Type B pancreatic cell (in vitro differentiated cells): ENCODE measurements at places on chromosomes 1 and 21.

- DNase-seq = no peak
Measured at GRCh38 chr1:30372792-30373433, 350.5 kb downstream of the MATN1 start.

DNA sequence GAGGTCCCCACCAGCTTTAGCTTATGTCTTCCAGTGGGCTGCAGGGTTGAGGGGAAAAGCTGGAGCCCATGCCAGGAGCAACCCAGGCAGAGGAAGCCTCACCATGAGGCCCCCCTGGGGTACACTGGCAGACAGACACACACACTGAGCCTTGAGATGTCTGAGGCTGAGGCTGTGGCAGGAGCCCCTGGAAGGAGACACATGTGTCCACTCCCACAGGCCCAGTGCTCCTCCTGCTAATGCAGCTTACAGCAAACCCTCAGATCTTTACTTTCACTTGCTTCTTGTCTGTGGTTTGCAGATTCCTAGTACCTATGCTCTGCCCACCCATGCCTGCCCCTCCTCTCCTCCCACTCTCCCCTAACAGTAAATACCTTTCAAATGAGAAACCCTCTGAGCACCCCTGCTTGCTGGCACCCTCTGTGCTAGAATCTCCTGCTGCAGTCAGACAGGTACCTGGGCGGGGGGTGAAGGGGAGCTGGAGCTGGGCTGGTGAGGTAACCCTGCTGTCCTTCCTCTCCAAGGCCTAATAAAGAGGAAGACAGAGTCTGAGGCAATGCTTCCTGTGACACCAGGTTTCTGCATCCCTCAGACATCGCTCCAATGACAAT, 63.4 kb upstream of the NEK2 start:
- DNase-seq = no peak

GRCh38 chr1:80447526-80447925, 1353.2 kb upstream of the ADGRL2 start:
- no peak for DNase-seq

DNA sequence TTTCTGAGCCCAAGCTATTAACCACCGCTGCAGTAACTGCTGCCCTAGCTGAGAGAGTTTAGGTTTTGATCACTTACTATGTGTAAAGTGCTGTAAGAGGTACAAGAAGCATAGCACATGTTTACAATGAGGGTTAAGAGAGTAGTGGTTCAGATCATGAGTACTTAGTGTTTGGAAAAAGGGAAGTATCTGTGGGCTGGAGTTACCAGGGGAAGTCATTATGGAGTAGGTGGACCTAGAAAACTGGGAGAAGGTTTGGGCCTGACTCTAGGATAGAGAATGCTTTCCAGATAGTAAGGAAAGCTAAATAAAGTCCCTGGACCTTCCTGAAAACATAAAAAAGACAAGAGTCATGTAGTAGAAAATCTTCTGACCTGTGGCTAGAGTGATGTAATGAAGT, 149.6 kb upstream of the PLXNA2 start:
- no peak for DNase-seq

DNA sequence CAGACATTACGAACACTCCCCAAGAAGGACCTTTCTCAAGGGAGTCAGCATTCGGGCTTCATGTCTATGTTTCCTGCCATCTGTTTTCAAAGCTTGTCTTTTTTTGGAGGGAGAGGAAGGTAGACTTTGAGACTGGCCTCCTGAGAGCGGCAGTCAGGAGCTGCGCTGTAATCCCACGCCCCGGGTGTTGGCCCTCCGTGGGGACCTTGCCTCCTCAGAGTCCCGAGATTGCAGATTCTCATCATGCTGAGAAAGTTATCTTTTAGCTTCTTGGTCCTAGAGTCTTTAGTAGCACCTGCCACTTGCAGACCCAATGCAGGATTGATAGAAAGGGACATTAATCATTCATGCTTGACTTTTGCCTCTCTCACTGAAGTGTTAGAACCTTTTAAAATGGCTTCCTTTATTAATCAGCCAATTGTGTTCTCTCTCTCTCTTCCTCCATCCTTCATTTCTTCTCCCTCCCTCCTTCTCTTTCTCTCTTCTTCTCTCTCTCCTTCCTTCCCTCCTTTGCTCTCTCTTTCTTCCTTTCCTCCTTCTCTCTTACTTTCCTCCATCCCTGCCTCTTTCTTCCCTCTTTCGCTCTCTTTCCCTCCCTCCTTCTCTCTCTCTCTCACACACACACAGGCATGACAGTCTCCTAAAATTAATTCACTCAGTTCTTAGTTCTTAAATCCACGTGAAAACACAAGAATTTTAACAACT, 25.2 kb upstream of the GNPAT start:
- DNase-seq = no peak

GRCh38 chr1:27427816-27428315, 35.4 kb downstream of the GPR3 start:
- no peak for DNase-seq

DNA sequence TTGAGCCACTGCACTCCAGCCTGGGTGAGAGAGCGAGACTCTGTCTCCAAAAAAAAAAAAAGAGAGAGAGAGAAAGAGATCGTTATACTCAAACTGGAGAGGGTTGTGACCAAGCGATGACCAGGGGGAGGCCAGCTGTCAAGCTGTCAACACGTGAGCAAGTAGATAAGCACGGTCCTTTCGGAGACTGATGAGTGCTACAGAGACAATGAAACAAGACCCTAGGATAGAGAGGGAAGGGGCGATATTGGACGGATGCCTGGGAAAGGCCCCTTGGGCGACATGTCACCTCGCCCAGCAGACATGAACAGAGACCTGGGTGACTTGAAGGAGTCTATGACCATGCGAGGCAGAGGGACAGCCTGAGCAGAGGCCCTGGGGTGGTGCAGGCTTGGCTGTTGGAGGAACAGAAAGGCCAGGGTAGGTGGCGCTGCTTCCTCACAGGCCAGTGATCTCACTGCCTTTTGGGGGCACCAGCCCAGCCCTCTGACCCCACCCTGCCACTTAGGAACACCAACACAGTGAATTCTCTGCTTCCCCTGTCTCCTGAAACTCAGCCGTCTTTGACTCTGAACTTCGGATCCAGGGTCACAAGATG, 100.8 kb upstream of the IFFO2 start:
- no peak for DNase-seq
